GM18507 (cell line): ENCODE measurements at places on chromosomes 1 and 21.

- no peak for DNase-seq
Measured at GRCh38 chr1:217885181-217885580, 254.0 kb downstream of the SPATA17 start.

DNA sequence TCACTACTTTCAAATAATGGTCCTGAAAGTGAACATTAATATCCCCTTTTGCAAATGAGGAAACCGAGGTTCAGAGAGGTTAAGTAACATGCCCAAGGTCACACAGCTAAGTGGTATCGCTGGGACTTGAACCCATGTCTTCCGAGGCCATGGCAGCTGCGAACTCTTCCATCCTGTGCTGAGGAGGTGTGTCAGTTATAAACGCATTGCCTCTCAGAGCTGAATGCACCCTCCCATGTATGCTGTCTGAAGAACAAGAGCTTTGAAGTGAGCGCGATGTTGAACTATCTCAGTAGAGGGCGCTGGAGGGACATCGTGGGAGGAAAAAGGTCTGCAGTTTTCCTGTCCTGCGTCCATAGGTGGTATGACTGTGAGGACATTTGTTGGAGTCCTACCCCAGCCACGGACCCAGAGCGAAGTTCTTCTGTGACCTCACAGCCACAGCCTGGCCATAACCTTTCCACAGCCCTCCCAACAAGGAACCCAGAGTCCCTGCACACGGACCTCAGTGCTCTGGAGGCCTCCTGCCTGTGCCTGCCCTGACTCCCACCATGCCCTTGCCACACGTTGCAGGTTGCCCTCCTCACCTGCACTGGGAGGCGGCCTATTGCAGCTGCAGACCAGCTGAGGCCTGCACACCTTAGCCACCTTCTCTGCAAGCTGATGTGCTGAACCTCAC, 7.5 kb downstream of the MYOC start:
- DNase-seq = no peak

- no peak for DNase-seq
Measured at GRCh38 chr21:35059742-35060141, 10.6 kb upstream of the RUNX1 start.

DNA sequence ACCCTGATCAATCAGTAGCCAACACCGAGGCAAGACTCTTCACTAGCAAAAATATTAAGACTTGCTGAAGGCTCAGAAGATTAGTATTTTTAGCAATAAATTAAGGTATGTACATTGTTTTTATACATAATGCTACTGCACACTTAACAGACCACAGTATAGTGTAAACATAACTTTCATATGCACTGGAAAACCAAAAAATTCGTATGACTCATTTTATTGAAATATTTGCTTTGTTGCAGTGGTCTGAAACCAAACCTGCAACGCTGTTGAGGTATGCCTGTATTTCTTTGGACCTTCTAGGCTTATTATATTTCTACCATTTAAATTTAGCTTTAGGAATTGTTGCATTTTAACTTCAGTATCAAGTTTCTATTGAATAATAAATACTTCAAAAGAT, 65.8 kb upstream of the BCL9 start:
- DNase-seq = no peak

- DNase-seq = peak; percentile 29
Measured at GRCh38 chr1:113871597-113872113, at the start of gene PTPN22. Gene PTPN22 (minus strand): TSS chr1:113871712.

- no peak for DNase-seq
Measured at GRCh38 chr1:3669421-3669821, 17.1 kb downstream of the TP73 start.

DNA sequence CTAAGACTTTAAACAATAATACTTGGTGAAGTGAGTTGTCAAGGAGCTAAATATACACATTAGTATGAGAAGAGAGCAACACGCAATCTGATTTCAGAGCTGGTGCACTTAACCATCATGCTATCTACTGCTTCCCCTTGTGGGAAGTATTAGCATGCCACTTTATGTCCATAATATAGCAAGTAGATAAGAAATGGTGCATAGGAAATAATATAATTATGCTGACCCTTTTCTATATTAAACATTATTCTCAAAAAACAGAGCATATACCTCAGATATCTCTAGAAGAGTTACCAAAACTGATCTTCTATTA, 63.4 kb downstream of the MAGI3 start:
- no peak for DNase-seq

GRCh38 chr1:3352299-3352951, 102.0 kb upstream of the ARHGEF16 start:
- DNase-seq = no peak

- DNase-seq = no peak
Measured at GRCh38 chr1:103788377-103788776, 38.7 kb downstream of the AMY1C start.

- DNase-seq = no peak
Measured at GRCh38 chr1:150150133-150151021, 661 bp downstream of the PLEKHO1 start.

- no peak for DNase-seq
Measured at GRCh38 chr1:28091043-28091781, 2.8 kb upstream of the EYA3 start.

DNA sequence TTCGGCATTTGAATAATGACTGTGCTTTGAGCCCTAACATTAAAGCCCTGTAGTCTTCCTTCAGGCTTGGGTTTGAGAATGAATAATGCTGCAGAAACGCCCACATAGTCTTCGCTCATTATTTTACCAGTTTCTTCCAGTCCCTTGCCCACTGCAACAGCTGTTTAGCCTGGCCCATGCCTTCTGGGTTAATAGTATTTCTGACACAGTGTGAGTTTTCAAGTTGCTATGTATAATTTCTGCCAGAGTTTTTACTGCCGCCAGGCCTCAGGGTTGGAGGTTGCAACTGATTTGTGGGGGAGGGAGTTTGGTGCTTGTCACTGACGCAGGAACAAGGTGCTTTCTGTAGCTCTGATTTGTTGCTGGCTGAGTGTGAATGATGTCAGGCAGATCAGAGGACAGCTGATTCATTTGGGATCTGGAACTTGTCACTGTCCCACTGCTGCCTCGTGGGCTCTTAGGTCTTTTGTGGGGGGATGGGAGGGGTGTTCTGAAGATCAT, 109.8 kb downstream of the MAST2 start:
- DNase-seq = no peak

DNA sequence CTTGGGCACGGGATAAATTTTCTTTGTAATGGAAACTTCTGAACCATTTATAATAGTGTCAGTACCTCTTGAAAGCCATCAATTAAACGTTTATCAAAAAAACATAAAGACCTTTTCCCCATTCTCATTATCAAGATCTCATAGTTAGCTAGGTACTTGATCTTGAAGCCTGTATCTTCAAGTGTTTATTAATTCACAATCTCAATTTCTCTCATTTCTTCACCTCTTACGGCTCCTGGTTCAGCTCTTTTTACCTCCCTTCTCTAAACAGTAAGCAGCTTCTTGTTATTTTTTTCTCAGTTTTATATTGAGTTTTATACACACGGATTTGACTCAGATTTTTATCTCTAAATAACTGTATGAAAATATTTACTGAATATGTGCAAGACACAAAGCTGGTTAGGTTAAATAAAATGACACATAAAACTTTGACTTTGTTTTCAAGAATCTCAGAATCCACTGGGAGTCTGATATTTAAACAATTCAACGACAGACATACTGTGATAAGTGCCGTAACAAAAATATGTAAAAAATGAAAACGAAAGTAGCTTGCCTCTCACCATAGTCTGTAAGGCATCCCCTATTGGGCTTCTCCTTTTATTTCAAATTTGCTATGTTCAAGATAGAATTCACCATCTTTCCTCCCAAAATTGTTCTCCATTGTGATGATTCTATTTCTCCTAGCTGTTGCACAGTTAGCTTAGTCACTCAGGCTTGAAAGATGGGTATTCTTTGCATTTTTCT, 411.6 kb upstream of the ZRANB2 start:
- no peak for DNase-seq

DNA sequence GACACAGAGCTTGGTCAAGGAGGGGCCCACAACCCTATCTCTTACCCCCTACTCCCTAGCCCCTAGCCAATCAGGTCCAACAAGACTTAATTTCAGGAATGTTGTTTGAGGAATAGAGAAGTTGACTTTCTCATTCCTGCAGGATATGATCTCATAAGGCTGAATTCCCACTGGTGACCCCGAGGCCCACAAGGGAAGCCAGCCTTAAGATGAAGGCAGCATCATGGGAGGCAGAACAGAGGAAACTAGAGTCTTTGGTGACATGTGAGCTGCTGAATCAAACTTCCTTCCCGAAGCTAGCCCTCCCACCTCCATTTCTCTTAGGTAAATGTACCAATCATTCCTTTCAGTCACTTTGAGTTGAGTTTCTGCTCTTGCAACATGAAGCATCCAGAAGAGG, 9.1 kb upstream of the PDIK1L start:
- no peak for DNase-seq

DNA sequence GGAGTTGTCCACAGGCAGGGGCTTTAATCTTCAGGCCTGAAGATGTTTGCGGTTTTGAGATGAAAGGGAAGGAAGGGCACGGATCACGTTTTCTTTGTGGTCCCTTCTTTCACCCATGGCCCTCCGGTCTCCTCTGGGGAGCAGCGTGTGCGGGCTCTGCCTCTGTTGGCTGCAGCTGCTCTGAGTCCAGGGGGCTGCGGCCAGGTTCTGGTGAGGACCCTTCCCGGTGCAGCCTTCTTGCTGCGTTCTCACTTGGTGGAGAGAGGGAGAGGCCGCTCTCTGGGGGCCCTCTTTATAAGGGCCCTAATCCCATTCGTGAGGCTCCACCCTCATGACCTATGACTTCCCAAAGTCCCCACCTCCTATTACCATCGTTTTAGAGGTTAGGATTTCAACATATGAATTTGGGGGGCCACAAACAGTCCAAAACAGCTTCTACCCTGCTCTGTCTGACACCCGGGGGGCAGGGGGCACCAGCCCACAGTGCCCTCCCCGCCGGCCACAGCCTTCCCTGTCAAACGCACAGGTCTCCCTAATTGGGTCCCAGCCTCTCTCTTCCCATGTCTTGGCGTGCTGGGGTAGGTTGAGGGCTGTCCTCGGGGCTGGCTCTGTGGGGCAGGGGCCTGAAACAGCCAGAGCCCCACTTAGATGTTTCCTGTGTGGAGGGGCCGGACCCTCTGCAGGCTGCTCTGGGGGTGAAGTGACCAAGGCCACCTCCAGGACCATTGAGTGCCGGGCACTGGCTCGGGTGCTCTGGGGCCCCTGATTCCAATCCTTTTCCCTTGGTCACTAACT, 100.1 kb upstream of the C1orf174 start:
- DNase-seq = no peak

- no peak for DNase-seq
Measured at GRCh38 chr1:31196685-31197084, 43.0 kb downstream of the NKAIN1 start.

GRCh38 chr1:222665964-222666363, 46.3 kb downstream of the AIDA start:
- DNase-seq = no peak

DNA sequence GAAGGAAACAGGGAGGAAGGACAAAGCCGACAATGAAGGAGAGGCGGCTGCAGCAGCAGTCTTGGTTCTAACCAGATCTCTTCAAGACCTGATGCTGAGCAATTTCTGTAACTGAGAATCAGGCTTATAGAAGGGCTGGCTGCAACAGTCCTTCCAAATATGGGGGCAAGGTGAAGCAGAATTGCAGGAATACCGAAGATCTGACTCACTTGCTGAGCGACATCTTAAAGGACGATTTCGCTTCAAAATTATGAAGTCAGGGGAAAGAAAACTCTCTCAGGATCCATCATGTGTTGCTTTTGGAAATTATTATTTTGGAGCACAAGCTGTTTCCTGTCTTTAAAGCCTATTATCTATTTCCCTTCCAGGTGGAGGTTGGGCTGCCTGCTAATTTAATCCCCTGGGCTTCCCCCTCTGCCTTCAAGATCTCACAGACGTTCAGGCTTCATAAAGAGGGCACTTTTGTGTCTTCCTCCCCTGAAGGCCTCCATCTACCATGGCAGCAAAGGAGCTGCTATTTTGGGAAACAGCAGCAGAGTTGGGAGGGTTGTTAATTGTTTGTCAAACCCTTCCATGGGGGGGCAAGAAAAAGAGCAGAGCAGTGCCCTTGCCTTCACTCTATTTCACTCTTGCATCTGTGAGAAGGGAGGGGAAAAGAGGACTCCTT, 10.8 kb upstream of the IER5 start:
- no peak for DNase-seq

DNA sequence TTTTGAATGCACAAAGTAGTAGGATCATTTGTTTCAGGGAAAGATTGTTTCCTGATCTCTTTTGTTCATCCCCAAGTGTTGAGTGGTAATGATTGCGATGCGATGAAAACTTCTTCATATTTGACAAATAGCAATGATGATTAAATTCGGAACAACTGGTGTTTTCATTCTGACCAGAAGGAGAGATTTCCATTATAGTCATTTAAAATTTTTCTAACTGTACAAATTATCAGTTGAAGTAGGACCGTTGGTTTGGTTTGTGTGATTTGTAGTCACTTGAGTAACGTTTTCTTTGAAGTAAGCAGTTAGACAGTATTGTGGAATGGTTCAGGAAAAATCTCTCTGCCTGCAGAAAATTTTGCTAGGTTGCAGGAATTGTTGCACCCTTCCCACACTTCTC, 5.9 kb downstream of the NFYC start:
- no peak for DNase-seq

DNA sequence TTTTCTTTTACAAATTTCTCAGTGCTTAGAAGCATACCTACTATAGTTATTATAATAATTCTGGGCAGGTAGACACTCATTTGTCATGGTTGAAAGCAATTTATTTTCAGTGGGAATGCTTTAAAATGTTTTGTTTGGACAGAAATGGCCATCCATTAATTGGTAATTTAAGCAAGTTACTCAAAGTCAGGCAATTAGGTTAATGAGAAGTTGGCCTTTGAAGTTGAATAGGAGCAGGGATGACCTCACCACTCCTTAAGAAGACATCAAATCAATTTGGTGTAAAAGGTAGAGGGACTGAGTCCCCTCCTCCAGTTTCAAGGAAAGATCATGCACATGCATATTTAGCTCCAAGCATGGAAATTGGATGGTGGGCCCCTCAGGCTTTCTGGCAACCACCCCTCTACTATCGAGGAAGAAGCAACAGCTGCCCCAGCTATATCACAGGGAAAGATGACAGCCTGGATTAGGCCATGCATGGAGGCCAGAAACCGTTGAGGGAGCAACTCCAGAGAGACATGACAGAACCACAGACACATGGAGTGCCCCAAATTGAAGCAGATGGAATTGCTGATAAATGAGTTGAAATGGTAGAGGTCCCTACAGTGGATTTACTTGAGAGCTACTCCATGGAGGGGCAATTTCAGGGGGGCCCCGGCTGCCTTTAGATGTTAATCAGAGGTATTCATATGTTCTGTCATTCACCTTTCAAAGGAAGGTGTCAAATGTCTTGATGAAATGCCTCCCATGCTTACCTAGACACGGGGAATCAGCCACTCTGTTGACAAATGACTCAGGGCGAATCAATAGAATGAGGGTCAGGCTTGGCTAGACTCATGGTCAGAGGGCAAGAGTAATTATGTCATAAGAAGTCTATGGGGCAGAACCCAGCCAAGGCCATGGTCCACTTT, 26.7 kb downstream of the HLX start:
- no peak for DNase-seq

DNA sequence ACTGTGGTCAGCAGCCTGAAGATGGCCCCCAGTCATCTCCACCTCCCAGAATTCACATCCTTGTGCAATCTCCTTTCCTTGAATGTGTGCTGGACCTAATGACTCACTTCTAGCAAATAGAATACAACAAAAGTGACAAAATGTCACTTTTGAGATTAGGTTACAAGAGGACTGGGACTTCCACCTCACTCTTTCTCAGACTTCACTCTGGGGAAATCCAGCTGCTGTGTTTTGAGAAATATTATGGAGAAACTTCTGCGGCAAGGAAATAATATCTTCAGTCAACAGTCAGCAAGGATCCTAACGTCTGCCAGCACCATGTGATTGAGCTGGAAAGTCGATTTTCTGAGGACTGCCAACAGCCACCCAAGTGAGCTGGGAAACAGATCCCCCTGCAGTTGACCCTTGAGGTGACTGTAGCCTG, 70.5 kb upstream of the GADD45A start:
- no peak for DNase-seq
